ENCODE measurements at places on chromosomes 13 and 19.

DNA sequence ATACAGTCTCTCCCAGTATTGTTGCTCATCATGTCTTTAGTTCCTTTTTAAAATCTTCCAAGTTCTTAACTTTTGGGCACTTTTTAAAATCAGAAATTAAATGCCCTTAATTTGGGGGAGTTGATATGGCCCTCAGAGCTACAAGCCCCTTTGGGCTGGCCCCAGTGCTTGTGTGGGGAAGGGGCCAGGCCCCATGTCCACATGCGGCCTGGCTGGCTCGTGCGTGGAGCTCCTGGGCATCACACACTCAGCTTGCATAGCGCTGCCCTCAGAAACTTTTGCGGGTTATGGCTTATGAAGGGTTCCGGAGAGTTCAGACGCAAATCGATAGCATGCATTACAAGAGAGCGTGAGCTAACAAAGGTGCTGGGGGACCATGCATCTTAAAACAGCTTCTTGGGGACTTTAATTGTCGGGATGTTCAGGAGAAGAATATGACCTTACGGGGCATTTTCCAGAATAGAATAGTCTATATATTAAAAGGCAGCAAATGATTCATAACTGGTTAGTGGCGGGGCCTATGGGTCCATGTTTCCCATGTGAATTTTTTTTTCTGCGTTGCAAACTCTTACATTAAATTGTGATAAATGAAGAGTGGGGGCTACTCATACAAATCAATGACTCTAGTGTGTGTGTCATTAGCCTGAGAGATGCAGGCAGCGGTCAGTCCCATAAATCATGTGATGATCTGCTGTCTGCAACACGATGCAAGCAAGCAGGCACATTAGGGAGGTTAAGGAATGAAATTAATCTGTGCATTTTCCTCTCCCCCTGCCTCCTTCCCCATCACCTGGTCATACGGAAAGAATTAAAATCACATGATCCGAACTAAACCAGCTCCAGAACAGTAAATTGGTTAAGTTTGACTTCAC lies 185.8 kb upstream of the TSHZ3 start:
- no peak for DNase-seq

DNA sequence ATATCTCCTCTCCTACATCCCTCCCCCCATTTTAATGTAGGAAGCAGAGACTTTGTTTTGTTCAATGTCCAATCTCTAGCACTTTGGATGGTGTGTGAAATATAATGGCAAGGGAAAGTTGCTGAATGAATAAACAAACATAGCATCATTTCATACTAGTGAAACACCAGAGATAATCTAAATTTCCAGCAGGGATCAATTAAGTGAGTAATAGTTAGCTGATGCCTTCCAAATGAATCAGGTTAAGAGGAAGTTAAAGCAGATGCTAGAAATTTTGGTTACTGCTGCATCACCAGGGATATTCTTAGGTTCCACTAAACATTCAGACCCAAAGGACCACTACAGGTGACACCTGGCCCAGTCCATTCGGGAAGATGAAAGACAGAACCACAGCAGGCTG lies 8.1 kb downstream of the MRPS31 start:
- no peak for DNase-seq

- DNase-seq = no peak
Measured at GRCh38 chr13:33524086-33524485, 238.5 kb upstream of the STARD13 start.

DNA sequence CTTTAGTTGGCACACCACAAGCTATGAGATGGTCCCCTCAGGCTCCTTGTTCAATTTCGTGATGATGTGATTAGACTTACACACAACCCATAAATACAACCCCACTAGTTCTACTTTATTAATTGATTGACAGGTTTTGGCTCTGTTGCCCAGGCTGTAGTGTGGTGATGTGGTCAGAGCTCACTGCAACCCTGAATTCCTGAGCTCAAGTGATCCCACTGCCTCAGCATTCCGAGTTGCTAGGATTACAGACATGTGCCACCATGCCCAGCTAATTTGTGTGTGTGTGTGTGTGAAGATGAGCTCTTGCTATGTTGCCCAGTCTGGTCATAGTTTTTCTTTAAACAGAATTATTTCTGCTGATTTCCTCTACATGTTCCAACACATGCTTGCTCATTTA lies 17.5 kb upstream of the HTR2A start:
- no peak for DNase-seq

- DNase-seq = peak; percentile 48
Measured at GRCh38 chr19:48618278-48618915, 581 bp downstream of the RPL18 start.

- no peak for DNase-seq
Measured at GRCh38 chr19:39360599-39360998, 18.4 kb downstream of the SAMD4B start.

Measured in COR-L47 (cell line).